ENCODE measurements at places on chromosomes 3 and 15. TPM values are rescaled to one million over a fixed set of nuclear protein-coding genes. Genes with fewer than 3 reads are reported as not detected.

Gene RAB7A
- 176 TPM for polyA plus RNA-seq

Gene LEKR1
- 0.19 TPM for polyA plus RNA-seq

Gene LCMT2
- 6.2 TPM for polyA plus RNA-seq

Gene GMPPB
- polyA plus RNA-seq: 18.1 TPM

Gene TTC21A
- polyA plus RNA-seq: 0.37 TPM

Gene CPNE4
- polyA plus RNA-seq: not detected
